ENCODE measurements at places on chromosomes 2 and 18. TPM values are rescaled to one million over a fixed set of nuclear protein-coding genes. Genes with fewer than 3 reads are reported as not detected.

DNA sequence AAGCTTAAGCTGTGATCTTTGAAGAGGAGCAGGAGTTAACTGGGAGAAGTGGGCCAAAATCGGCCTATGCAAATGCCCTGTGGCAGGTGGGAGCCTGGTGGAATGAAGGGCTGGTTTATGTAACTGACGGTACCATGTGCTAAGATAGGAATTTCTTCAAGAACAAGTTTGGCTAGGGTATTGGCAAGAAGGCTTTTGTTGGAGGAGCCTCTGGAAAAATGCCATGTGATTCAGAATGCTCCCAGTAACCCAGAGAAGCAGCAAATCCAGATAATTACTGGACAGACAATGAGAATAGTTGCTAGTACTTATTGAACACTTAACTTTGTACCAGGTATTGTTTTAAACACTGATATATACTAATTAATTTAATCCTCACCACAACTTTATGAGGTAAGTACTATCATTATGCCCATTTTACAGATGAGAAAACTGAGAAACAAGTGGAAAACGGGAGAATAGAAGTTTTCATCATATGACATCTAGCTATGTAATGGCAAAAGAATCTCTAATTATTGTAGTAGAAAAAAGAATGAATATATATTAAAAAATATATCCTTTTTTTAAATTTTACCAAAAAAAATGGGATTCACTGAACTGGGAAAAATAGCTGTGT, 9.1 kb upstream of the FAM124B start:
- no peak for DNase-seq

ATP9B gene
- polyA plus RNA-seq, result 16.3 TPM

DNA sequence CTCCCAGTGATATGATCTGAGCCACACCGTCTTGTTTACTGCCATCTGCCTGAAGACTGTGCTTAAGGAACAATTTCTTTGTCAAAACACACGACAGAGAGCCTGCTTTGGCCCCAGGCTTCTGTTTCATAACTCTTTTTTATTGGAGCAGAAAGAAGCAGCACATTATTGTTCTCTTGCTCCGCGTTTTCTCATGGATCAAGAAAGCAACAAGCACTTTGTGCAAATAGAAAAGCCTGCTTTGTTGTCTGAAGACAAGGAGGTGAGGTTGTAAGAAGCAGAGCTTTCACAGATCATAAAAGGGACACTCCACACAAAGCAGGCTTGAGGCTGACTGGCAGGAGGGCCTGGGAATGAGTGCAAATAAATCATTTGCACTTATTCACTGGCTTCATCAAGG, 118.3 kb upstream of the FAM136A start:
- DNase-seq, result no peak

GRCh38 chr2:234676783-234677450, 180.0 kb upstream of the ARL4C start:
- no peak for DNase-seq

ZNF396 gene
- 0.86 TPM for polyA plus RNA-seq

APCDD1 gene
- 15.3 TPM for polyA plus RNA-seq

AKAIN1 gene
- not detected for polyA plus RNA-seq

GRCh38 chr2:48279344-48280090, 250.4 kb upstream of the STON1 start:
- DNase-seq, result no peak

GRCh38 chr2:195579776-195580555, 77.1 kb upstream of the SLC39A10 start:
- no peak for DNase-seq

TNFRSF11A gene
- not detected for polyA plus RNA-seq

GRCh38 chr2:28300485-28301341, 91.9 kb upstream of the FOSL2 start:
- DNase-seq, result peak; percentile 74

AGAP1 gene
- polyA plus RNA-seq, result 14.9 TPM

CXCR2 gene
- not detected for polyA plus RNA-seq

DNA sequence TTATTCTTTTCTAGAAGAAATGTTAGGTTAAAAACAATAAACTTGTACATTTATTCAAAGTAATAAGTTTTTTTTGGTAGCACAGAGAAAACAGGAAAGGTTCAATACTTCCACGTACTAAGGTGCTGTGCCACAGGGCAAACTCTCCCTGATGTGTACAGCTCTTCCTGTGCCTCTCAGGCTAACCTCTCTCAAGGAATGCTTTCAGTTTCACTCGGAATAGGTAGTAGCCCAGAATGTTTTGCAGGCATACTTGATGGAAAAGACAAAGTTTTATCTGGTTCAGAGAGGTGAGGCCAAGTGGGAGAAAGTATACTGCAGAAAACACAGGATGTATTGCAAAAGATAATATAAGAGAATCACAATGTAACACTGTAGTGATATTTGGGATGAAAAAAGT, 171.0 kb upstream of the ZFP36L2 start:
- DNase-seq, result no peak

Data from BJ (cell line).